ENCODE measurements at places on chromosomes 2 and 18.

DNA sequence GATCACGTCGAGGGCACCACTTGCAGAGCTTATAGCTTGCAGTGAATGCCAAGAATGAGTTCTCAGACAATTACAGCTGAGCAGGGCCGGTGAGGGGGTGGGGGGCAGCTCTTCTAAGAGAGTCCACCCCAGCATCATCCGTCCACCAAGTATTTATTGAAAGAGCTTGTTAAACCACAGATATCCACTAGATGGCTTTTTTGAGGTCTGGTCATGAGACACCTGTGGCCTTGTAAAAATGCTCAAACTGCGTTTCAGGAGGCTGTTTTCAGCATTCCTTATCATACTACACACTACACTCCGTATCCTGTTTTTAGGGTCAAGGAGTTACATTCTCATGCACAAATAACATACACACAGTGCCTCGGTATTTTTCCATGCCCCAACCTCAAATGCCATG lies 51.5 kb downstream of the DNAJC10 start:
- DNase-seq: no peak

- no peak for DNase-seq
Measured at GRCh38 chr2:238362626-238363025, 42.3 kb downstream of the TRAF3IP1 start.

- DNase-seq: no peak
Measured at GRCh38 chr2:96146881-96147592, 1.8 kb upstream of the DUSP2 start.

GRCh38 chr2:121335294-121336290 lies 50.6 kb upstream of the TFCP2L1 start:
- no peak for DNase-seq

- DNase-seq: no peak
Measured at GRCh38 chr2:24875272-24875671, 44.8 kb downstream of the ADCY3 start.

- DNase-seq: no peak
Measured at GRCh38 chr2:158359846-158360245, 96.7 kb downstream of the CCDC148 start.
